ENCODE measurements at places on chromosomes 16 and 17.

GRCh38 chr16:66906916-66907836 is 11.5 kb downstream of the CDH16 start:
- no peak for DNase-seq

DNA sequence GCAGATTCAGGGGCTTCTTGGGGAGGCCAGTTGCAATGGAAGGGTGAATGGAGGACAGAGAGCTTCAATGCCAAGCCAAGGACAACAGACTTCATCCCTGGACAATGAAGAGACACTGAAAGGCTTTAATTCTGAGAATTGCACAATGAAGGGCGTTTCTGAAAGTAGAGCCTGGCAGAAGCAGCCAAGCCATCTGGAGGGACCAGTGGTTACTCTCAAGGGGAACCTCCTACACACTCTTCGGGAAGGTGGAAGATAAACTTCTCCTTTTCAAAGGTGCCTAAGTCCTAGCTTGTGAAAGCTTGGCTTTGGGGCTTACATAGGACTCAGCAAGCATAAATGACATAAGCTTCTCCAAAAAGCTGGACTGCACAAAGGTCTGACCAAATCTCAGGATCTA is 6.2 kb upstream of the CES1 start:
- no peak for DNase-seq

DNA sequence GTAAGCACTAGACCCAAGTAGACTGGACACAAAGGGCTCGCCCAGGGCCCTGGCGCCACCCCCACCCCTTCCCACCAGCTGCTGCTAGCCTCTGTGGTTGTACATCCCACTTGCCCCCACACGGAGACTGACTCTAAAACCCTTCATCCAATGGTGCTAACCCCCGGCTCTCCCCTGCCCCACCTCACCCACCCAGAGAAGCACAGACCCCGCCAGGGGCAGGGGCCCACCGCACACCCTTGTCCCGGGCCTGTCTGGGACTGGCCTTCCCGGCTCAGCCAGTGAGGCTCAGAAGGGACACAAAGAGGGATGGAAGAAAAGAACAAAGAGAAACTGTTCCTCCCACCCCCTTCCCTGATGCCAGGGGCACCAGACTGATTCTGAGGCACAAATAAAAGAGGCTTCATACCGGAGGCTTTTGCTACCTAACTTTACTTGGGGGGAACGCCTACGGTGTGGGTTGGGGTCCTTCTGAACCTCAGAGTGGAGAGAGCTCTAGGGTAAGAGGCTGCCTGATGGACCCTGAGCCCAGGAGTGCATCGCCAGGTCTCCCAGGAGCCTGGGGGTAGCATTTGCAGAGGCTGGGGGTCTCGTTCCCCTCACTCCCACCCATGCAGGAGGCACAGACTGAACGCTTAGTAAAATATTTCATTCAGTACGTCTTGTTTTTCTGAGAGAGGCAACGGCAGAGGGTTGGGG is 8.2 kb downstream of the CORO6 start:
- DNase-seq: no peak

GRCh38 chr17:60386147-60387058 is 5.5 kb downstream of the USP32 start:
- DNase-seq: no peak

DNA sequence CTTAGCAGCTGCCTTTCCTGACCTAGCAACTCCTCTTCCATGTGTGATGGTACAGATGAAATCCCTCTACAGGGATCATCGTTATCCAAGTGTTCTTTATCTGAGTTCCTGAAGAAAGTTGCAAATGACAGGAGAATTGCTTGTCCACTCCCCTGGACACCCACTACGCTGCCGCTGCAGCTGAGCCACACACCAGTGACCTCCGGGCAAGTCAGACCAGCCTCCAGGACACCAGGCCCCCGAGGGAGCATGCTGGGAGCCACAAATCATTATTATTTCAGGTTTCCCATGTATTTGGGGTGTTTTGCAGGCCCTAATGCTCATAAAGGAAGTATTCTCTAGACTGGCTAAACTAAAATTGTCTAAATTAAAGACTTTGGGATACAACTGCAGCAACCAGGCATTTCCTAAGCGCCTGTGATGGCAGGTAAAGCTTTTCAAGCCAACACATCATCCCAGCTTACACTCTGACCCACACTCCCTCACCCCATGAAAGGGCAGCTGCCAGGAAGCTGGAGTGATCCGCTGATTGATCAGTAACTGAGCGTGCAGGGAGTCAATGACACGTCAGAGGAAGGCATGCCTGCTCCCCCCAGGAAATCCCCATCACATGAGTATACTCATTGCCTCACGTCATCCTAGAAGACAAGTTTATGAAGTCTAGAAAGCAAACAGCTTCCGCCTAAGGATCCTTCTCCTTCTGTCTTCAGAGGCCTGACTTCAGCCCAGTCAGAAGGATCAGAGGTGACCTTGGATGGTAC is 14.4 kb downstream of the FA2H start:
- no peak for DNase-seq

DNA sequence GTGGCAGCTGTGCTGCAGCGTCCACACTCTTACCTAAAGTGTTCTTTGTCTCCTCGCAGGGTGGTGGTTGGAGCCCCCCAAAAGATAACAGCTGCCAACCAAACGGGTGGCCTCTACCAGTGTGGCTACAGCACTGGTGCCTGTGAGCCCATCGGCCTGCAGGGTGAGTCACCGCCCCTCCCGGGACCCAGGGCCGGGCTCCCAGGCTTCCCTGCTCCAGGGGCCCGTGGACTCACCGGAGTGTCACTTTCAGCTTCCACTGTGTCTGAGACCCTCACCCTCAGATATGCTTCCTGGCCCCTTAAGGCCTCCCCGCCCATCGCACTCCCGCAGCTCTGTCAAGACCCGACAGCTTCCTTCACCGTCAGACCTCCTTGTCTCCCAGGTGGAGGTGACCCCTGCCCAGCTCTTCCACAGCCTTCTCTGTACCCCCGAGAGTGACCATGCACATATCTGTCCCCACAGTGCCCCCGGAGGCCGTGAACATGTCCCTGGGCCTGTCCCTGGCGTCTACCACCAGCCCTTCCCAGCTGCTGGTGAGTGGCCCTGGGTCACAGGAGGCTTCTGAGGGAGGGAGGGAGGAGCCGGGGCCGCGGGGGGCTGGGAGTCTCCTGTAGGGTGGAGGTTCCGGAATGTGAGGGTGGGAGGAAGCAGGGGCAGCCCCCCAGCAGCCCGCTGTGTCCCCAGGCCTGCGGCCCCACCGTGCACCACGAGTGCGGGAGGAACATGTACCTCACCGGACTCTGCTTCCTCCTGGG is 1.8 kb downstream of the ITGAX start:
- DNase-seq: no peak

DNA sequence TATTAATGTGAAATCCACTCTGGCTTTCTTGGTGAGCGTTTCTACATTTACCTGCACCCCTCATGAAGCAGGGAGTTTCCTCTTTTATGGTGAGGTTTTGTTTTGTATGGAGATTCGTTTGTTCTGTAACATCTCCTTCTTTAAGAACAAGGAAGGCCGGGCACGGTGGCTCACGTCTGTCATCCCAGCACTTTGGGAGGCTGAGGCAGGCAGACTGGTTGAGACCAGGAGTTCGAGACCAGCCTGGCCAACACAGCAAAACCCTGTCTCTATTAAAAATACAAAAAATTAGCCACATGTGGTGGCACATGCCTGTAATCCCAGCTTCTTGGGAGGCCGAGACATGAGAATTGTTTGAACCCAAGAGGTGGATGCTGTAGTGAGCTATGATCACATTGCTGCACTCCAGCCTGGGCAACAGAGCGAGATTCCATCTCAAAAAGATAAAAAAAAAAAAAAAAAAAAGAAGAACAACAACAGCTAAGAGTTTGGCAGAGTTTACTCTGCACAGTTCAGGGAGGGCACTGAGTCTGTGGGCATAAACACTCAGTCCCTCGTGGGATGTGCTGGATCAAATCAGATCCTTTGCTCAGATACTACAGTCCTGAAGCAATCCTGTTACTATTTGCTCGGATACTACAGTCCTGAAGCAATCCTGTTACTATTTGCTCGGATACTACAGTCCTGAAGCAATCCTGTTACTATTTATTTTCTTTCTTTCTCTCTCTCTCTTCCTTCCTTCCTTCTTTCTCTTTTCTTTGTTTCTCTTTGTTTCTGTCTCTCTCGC is 28.9 kb downstream of the ADCY9 start:
- no peak for DNase-seq

DNA sequence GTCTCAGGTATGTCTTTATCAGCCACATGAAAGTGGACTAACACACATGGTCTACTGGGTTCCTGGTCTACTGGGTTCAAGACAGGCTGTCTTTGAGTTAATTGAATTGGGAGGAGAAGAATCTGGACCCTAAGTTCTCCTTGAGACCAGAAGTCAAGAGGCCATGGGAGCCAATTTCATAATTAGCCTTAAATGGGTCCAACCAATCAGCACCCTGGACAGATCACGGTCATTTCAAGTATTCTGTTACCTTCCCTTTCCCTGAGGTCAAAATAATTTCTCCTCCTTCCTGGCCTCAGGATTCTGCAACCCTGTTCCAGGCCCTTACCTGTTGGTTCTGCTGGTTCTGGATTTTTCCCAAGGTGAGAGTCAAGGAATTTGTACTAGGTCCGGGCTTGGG is 23.8 kb downstream of the OSBPL7 start:
- DNase-seq: no peak

DNA sequence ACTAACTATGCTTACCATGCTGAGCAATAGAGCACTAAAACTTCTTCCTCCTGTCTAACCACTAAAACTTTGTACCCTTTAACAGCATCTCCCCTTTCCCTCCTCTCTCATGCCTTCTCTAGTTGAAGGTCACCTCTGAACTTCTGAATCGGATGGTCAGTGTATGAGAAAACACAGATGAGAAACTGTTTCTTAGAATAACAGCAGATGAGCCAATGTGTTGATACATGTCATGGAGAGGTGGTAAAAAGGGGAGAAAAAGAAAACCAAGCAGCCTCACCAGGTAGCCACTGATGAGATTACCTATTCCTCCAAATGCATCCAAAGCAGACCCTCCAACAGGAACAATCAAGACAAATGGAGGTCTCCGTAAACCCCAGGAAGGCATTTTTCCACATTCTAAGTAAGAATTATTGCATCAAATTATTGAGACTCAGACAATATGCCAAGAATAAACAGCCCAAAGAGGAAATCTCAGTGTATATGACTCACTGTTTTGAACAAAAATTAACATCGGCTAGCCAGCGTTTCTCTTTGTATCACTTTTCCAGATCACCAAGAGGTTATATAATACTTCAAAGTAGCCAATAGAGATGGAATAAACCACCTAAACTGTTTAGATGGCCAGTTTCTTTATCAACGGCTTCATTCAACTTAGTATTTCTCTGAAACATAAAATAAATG is 793.3 kb upstream of the SOX9 start:
- DNase-seq: no peak

DNA sequence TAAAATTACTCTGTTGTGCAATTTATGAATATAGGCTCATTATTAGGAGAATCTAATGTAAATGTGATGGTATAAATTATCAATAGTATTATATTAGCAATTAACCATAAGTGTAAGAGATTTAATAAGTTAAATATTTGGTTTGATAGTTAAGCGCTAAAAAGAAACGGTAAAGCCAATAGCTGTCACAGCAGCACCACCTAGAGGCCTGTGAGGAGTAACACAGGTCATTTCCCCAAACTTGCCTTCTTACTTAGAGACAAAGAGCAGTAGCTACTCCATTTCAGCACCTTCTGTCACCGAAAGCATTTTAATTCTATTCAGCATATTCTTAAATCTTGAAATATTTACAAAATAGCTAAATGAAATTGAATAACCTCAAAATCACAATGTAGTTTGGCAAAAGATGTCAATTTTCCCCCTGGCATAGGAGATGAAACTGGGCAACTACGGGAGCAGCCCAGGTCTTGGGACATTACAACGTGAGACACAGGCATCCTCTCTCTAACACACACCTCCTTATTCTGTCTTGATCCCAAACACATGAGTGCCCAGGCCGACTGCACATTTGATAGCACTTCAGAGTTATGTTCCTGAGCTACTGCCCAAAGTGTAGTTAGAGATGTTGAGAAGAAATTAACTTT is 14.3 kb upstream of the DYNLRB2 start:
- peak; percentile 67 for DNase-seq

GRCh38 chr17:61594294-61594825 is 3.3 kb upstream of the NACA2 start:
- DNase-seq: no peak

DNA sequence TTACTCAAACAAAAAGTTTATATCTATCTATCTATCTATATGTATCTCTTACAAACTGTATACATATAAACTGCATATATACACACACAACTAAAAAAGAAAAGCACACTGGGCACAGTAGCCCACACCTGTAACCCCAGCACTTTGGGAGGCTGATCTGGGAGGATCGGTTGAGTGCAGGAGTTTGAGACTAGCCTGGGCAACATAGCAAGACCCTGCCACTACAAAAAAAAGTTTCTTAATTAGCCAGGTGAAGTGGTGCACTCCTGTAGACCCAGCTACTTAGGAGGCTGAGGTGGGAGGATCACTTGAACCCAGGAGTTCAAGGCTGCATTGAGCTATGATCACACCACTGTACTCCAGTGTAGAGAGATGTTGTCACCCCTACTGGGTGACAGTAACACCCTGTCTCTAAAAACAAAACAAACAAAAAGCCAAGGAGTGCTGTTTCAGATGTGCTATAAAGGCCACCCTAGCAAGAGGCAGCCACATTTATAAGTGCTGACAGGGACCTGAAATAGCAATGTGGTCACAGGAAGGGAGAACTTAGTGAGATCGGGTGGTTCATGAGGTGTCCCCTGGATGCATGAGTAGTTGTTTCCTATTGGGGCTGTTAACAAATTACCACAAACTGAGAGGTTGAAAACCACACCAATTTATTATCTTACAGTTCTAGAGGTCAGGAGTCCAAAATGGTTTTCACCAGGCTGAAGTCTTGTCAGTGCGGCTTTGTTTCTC is 4.8 kb downstream of the CD2BP2 start:
- no peak for DNase-seq

- DNase-seq: no peak
These were observed 85.9 kb downstream of the IRX3 start for GRCh38 chr16:54200720-54201119.

All from SW480 (cell line).